ENCODE measurements at places on chromosomes 11 and 22. TPM values are rescaled to one million over a fixed set of nuclear protein-coding genes. Genes with fewer than 3 reads are reported as not detected.

GRCh38 chr11:91972665-91973266 is 251.9 kb upstream of the FAT3 start:
- no peaks in the 10 kb centered on the region for H3K27me3 ChIP-seq
- DNase-seq, result peak; percentile 3
- no peaks in the 10 kb centered on the region for H3K4me1 ChIP-seq

- no peak overlapping the region for H3K4me3 ChIP-seq
- H3K27ac ChIP-seq, result no peak overlapping the region
- H3K4me1 ChIP-seq, result peaks cover 11% of the 10 kb centered on the region
- no peaks in the 10 kb centered on the region for H3K36me3 ChIP-seq
Observed at GRCh38 chr11:130171534-130171933, 12.0 kb downstream of the ST14 start.

DNA sequence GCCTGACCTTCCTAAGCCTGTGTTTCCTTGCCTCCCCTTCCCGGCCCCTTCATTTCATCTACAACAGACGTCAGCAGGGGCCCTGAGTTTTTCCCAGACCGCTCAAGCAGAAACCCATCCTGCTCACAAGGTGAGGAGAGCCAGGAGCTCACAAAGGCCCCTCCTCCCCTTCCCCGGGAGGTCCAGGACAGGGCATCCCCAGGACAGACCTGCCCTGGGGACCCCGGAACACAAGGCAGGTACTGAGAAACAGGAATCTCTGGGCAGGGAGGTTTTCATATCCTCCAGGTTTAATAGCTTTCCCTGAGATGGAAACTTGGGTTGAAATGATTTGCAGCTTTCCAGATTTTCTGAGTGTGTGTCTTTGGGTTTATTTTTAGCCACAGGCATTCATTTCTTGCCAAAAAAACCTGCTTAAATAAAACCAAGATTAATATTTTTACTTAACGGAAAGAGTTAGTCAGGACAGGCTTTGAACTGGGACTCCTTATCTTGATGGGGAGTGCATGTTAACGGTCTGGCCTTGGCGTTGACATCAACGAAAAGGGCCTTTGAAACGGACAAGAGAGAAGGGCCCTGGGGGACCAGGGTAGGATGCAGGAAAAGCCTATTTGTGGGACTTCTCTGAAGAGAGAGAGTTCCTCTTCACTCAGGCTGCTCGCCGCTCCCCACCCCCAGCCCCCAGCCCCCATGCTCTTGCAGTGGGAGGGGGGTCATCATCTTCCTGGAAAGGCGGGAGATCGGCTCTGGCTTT is 38.5 kb downstream of the TIMP3 start:
- no peak overlapping the region for H3K27ac ChIP-seq
- no peak overlapping the region for H3K4me3 ChIP-seq
- peaks cover 11% of the 10 kb centered on the region for H3K4me1 ChIP-seq
- DNase-seq, result peak; percentile 92
- no peaks in the 10 kb centered on the region for H3K27me3 ChIP-seq

- H3K27ac ChIP-seq, result peak overlapping the region; percentile 55
- no peaks in the 10 kb centered on the region for H3K36me3 ChIP-seq
- H3K27me3 ChIP-seq, result no peaks in the 10 kb centered on the region
- H3K4me3 ChIP-seq, result no peak overlapping the region
- no peak for DNase-seq
- peaks cover 15% of the 10 kb centered on the region for H3K4me1 ChIP-seq
Observed at GRCh38 chr11:75311858-75312288, 39.6 kb downstream of the ARRB1 start.

DNA sequence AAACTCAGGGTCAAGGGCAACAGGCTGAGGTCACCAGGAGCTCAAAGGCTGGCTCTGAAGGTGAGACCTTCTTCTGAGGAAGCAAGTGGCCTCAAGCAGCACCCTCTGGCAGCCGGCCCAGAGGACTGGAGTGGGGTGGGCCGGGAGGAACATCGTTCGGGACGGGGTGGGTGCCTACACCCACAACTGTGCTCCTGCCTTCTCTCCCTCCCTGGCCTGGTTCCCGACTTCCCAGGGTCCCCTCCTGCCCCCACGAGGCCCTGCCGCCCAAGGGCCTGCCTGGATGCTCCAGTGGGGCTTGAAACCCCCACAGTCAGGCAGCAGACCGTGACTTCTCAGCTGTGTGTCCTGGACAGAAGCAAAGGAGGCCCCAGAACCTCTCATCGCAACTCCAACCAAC is 195.7 kb downstream of the IGLL1 start:
- H3K27ac ChIP-seq, result no peak overlapping the region
- H3K36me3 ChIP-seq, result no peaks in the 10 kb centered on the region
- H3K4me3 ChIP-seq, result no peak overlapping the region

MGAT3 gene
- 7.9 TPM for total RNA-seq

MMP8 gene
- total RNA-seq, result not detected
